Motor neuron (in vitro differentiated cells): ENCODE measurements at places on chromosomes 3 and 15.

- ATAC-seq = no peak
Observed at GRCh38 chr3:124478830-124479229, 251.4 kb upstream of the UMPS start.

DNA sequence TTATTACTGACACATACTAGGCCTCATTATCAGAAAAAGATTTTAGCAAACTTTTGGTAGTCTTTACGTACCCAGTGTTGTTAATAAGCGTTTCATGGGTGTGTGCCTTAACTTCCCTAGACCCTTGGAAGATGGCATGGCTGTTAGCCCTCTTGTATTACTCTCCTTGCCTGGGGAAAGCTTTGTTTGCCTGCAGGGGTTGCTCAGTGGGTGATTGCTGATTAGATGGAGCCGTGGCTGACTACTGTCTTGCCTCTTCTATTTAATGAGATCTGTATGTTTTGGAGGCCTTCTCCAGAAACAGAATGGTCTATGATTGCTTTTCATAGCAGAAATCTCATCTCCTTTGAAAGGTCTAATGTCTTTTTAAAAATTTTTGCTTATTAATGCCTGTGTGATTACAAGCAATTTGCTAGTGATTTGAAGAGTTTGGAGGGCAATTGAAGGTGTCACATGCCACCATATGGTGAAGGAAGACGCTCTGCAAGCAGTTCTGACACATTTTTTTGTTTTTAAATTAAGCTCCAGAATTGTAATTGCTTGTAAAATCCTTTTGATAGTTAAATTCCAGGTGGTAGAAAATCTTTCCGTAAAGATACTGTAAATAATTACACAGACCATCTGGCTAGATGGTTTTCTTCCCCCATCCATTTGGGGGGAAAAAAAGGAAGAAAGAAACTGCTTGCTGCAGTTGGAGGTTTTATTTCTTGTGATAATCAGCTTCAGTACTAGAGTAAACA is 11.4 kb upstream of the C3orf20 start:
- no peak for ATAC-seq

- ATAC-seq = no peak
Observed at GRCh38 chr3:99862208-99862607, 44.5 kb downstream of the CMSS1 start.

DNA sequence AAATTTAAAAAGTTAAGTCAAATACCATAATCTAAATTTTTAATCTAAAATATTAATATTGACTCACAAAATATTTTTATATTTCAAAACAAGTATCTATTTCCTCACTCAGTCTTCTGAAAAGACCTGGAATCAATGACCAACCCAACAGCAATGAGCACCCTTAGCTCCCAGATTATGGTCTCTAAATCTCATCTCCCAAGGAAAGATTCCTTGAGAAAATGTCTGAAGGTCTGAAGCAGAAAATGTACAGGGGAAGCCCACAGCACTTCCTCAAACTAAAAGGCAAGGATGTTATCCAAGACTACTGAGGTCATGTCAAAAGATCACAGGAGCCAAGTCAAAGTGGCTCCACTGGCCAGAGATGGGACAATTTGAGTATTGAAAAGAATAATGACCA is 51.0 kb upstream of the SLCO2A1 start:
- ATAC-seq = no peak

DNA sequence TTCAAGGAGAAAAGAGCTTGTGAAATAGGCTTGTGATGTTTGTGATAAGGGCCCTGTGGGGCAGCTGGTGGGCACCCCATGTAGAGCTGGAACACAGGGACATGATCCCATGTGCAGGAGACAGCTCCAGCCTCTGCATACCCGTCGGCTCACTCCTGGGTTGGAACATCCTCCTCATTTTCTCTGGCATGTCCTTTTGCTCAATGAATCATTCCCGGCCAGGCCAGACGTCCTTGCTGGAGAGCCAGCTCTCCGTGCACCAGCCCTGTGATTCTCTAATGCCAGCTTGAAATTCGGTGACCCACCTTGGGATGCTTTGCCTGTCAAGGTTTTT is 77.3 kb downstream of the SMAD3 start:
- ATAC-seq = peak; percentile 2

DNA sequence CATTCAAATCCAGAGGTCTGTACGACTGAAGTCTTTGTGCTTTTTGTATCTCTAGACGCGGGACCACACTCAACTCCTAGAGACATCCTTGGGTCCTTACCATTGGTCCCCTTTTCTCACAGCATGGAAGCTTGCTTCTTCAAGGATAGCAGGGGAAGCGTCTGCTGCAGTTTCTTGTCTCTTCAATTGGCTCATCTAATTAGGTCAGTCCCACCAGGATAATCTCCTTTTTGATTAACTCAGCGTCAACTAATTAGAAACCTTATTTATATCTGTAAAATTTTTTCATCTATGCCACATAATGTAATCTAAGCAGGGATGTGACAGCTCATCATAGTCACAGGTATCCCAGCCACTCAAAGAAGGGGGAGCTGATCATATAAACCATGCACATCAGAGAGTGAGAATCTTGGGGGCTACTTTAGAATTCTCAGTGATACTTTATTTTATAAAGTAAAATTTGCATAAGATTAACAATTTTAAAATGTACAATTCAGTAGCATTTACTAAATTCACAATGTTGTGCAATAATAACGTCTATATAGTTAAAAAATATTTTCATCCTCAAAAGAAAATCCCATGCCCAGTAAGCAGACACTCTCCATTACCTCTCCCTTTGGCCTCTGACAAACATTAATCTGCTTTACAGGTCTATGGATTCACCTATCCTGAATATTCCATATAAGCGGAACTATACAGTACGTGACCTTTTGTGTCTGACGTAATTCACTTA is 47.5 kb upstream of the ZNF385D start:
- no peak for ATAC-seq

- no peak for ATAC-seq
Observed at GRCh38 chr3:106457281-106458180, 588.7 kb upstream of the CBLB start.

DNA sequence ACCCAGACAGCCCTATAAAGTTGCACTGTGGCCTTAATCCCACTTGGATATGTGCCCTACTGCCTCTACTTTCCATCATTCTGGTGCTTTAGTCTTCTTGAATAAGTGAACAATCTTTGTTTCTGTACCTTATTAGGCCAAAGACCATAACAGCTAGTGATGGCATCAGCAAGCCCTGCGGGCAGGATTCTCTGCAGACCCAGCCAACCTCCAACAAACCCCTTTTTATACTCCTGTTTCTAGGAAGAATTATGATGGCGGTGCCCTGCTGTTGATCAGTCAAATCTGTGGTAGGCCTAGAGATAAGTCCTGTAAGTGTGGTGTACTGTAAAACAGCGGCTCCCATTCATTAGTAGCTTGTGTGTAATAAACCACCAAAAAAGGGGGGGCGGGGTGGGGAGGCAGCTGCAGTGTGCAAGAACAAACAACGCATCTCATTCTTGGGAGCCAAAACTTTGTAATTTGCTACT is 40.5 kb downstream of the SOX2 start:
- peak; percentile 42 for ATAC-seq

- ATAC-seq = no peak
Observed at GRCh38 chr15:101018450-101018849, 99.3 kb downstream of the LRRK1 start.

- no peak for ATAC-seq
Observed at GRCh38 chr3:115022835-115023398, 124.2 kb downstream of the ZBTB20 start.

DNA sequence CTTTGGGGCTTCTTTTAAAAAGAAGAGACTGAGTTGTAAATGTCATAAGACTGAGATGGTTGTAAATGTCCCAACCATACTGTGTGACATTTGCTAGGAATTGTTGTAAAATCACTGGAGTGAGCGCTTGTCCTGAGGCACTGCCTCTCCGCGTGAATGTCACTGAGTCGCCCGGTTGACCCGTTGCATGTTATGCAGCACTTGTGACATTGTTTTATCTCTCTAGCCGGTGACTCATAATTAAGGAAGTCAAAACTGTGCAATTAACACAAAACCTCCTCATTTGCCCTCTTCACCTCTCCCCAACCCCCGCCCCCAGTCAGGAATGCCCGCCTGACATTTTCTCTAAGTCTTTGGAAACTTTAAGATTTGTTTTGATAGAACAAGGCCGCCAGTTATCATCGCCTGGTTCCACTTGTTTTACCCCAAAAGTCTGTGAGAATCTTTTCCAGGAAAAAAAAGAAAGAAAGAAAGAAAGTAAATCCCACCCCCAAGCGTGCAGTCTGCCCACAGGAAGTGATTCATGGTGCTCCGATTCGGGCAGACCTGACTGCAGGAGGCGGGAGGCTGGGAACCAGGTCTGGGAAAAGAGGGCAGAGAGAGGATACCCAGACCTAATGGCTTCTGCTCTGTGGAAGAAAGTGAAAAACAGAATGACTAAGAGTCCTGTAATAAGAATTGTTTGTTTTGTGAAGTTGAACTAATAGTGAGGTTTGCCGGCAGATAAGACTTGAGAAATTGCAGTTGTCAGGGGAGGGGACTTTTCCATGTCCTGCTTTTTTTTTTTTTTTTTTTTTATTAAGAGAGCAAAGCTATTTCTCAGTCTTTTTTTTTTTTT is 84.8 kb downstream of the SMAD3 start:
- peak; percentile 70 for ATAC-seq

GRCh38 chr3:42697289-42698051 is 5.1 kb downstream of the HHATL start:
- no peak for ATAC-seq

DNA sequence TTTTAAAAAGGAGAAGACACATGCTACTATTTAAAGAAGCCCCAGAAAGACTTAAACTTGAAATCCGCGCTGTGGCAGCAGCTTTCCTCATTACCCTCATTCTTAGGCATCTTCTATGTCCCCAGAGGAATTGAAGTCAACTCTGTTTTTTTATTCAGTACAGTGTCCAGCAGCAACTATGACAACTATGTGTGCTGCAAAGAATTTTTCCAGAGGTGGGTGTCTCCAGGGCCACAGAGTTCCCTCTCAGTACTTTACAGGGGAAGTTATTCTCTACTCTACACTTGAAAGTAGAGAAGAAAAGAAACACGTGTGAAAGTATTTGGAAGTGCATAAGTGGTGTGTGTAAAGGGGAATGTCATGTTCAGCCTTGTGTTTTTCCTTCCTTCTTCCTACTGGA is 32.0 kb downstream of the GATM start:
- no peak for ATAC-seq

GRCh38 chr3:21357241-21357640 is 393.8 kb downstream of the ZNF385D start:
- no peak for ATAC-seq

DNA sequence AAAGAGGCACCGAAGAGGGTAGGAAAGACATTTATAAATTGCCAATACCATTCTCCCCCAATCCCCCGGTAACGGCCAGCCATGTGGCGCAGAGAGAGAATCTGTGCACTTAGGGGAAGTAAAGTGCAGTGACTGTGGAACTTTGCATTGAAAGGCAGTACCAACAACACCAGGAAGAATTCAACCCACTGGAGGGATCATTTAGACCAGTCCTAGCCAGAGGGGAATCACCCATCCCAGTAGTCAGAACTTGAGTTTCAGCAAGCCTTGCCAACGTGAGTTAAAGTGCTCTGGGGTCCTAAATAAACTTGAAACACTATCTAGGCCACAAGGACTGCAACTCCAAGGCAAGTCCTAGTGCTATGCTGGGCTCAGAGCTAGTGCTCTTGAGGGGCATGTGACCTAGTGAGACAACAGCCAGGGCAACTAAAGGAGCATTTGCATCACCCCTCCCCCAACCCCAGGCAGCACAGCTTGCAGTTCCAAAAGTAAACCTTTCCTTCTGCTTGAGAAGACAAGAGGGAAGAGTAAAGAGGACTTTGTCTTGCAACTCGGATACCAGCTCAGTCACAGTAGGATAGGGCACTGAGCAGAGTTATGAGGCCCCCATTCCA is 15.0 kb downstream of the CEP70 start:
- ATAC-seq = peak; percentile 51

DNA sequence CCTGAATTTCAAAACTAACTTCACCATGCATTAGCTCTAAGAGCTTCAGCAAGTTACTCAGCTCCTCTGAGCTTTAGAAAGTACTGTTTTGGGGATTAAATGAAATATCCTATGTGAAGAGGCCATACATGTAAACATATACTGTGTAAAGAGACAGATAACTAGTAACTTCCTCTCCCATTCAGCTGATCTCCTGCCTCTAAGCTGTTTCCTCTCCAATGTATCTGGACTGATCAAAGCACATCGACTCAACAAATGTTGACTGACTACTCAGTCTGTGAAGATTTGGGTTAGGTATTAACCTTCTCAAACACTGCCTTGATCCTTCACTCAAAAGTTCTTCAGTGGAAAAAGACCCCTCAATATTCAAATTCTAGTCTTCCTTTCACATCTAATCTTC is 82.0 kb downstream of the BOC start:
- no peak for ATAC-seq

GRCh38 chr3:49611719-49612118 is 57.4 kb downstream of the BSN start:
- ATAC-seq = no peak

DNA sequence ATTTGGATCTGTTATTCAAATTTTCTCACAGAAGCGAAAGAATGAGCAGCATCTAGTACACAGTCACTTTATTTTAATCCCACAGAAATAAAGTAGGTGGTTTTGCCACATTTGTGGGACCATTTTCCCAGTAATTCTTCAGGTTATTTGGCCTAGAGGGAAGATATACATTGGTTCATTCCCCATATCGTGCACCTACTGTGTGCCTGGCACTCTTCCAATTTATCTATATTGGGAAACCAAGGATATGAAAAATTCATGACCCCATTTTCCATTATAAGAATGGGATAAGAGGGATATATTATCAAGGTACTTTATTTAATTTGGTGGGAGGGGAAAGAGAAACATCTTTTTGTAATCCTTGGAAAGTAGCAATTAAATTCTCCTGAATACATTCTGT is 35.1 kb downstream of the TRIP4 start:
- no peak for ATAC-seq

GRCh38 chr15:64836023-64836536 is 5.6 kb upstream of the PLEKHO2 start:
- ATAC-seq = peak; percentile 8

DNA sequence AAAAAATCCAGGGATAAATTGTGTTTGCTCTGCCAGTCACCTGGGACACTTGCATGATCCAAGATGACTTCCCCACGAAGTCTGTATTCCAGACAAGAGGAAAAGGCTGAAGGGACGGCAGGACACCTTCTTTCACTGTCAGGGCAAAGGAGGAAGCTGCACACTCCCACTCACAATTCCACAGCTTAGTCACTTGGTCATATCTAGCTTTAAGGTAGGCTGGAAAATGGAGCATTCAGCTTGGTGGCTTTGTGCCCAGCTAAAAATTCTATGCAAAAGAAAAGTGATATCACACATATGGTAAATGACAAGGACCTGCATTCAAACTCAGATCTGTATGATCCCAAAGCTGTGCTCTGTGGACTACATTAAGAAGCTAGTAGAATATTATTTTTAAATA is 109.2 kb upstream of the TPM1 start:
- peak; percentile 30 for ATAC-seq

DNA sequence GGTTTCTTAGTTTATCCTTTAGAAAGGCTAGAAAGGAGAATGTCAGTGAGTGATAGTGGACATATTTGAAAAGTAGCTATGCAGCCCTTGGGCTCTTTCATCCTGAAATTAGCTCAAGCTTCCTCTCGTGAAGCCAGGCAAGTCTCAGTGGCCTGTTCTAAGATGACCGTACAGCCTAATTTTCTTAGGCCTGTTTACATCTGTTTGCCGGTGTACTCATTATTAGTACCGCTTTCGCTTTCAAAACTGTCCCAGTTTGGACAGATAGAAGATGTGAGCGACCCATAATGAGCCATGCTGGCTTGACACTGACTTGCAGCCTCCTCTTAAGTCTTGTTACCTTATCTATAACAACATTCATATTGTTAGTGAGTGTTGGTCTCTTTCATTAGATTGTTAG is 5.7 kb upstream of the ARL14 start:
- ATAC-seq = no peak
